ENCODE measurements at places on chromosomes 5 and 9.
A peak's percentile ranks its signal among the peaks of the same experiment; 100 is the strongest.

DNA sequence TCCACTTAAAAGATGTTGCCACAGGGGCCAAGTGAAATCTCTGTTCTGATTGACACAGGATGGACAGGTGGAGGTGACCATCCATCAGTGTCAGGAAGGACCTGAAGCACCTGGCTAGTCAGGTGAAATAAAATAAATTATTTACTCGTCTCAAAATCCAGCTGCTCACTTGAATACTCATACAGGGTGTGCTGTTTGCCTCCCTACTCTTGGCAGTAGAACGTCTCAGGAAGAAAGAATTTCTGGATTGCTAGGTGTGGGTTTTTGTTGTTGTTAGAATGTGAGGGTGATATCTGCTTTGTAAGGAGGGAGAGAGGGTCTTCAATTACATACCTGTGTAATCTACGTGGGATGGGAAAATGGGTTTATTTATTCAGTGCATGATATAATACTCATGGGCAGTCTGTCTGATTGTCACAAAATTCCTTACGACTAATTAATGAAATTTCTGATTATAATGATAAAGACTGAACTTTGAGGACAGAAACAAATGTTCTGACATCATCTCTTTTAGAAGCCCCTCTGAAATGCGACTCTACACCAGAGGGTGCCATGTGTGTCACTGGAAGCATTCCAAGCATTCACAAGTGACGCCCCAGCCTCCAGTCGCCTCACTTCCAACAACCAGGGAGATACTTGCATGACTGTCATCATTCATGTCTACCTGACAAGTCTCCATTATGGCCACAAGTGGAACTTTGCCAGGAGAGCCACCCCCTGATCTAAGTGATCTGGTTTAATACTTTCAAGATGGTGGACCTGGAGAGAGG lies 218.4 kb downstream of the GAPVD1 start:
- no peak for DNase-seq

- DNase-seq, result no peak
Measured at GRCh38 chr9:37001459-37001858, 32.6 kb downstream of the PAX5 start.

- no peak for DNase-seq
Measured at GRCh38 chr9:118395415-118395814, 691.2 kb downstream of the TLR4 start.

DNA sequence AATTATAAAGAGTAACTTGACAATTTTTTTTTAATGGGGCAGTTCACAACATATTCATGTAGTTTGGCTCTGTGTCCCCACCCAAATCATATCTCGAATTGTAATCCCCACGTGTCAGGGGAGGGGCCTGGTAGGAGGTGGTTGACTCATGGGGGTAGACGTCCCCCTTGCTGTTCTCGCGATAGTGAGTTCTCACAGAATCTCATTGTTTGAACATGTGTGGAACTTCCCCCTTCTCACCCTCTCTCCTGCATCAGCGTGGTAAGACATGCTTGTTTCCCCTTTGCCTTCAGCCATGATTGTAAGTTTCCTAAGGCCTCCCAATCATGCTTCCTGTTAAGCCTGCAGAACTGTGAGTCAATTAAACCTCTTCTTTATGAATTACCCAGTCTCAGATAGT lies 40.7 kb downstream of the FBXW11 start:
- DNase-seq, result no peak

GRCh38 chr9:93597142-93597706 lies 20.8 kb downstream of the PHF2 start:
- no peak for DNase-seq

DNA sequence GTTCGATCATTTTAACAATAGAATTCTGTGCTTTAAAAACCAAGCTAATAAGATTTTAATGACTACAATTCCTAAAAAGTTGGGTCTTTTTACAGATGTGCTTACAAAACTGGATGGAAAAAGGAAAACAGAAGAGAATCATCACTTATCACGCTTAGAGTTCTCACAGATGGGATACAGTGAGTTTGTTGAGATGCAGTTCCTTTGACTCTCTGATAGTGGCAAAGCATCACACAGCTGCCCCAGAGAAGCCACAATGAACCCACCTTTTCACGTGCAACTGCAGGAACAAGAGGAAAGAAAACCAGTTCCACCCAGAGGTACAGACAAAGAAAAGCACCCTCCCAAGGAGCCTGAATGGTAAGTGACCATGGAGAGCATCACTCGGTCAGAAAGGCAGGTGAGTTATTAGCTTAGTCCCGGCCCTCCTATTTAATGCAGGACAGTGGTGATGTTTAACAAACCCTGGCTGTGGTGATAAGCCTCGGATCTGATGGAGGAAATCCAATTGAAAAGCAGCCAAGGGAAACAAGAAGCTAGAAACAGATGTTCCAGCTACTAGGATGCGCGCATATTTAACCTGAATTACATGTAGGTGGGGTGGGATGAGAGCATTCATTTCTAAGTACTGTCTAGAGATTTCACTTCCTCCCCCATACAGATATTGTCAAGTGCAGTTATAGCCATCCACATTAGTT lies 167.7 kb downstream of the TARS1 start:
- DNase-seq, result no peak

GRCh38 chr9:94826644-94827410 lies 100.3 kb downstream of the AOPEP start:
- DNase-seq, result no peak

- DNase-seq, result peak; percentile 43
Measured at GRCh38 chr9:133405508-133406438, 12.0 kb downstream of the REXO4 start.

DNA sequence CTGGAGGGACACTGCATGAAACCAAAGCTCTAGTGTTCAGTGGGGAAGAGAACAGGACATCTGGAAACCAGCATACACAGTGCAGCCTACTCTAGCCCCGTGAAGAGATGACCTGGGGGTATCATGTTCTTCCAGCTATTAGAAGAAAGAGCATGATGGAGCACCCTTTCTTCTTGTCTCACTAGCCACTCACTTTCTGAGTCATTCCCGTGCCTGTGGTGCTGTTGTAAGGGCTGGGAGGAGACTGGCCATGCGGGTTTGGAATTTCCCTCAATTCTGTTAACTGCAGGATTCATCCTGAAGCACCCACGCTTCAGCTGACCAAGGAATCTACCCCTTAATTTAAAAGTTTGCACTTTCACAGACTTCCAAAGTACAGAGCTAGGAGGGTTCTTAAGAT lies 137.0 kb downstream of the COL23A1 start:
- DNase-seq, result peak; percentile 24

DNA sequence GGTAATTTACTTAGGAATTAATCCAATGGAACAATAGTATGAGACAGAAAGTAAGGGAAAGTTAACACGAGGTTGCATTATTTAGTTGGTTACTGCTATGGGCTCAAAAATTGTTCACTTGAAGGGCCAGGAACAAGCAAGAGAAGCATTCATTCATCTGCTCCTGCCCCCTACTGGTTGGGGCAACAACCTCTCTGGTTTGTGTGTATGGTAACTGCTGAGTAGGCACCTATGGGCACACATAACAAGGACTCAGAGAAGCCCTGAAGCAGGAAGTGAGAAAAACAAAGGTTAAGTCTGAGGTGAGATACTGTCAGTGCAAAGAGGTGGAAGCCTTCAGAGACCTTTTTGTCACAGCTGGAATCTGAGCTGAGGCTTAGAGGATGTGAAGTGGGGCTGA lies 34.4 kb upstream of the RANBP6 start:
- DNase-seq, result peak; percentile 6

- DNase-seq, result peak; percentile 87
Measured at GRCh38 chr5:78985725-78986223, 664 bp upstream of the ARSB start.

- DNase-seq, result no peak
Measured at GRCh38 chr5:92809855-92810465, 771.1 kb downstream of the NR2F1-AS1 start.

DNA sequence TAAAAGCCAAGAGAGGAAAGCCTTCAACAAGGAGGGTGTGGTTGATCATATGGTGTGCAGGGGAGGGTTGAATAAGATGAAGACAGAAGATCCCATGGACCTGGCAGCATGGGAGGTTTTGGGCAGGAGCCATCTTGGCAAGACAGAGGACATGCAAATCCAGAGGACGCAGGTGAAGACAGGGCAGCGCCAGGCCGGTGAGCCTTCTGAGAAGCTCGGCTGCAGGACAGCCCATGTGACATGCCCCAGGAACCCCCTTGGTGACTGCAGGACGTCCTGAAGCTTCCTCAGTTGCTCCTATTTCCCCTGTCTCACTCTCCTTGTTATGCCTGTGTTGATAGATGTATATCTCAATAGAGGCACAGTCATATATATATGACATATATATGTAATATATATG lies 159.4 kb downstream of the GADD45G start:
- DNase-seq, result no peak

- no peak for DNase-seq
Measured at GRCh38 chr5:127645300-127645726, 3.6 kb upstream of the CTXN3 start.

- DNase-seq, result peak; percentile 74
Measured at GRCh38 chr5:145925353-145925752, 11.0 kb upstream of the SH3RF2 start.

DNA sequence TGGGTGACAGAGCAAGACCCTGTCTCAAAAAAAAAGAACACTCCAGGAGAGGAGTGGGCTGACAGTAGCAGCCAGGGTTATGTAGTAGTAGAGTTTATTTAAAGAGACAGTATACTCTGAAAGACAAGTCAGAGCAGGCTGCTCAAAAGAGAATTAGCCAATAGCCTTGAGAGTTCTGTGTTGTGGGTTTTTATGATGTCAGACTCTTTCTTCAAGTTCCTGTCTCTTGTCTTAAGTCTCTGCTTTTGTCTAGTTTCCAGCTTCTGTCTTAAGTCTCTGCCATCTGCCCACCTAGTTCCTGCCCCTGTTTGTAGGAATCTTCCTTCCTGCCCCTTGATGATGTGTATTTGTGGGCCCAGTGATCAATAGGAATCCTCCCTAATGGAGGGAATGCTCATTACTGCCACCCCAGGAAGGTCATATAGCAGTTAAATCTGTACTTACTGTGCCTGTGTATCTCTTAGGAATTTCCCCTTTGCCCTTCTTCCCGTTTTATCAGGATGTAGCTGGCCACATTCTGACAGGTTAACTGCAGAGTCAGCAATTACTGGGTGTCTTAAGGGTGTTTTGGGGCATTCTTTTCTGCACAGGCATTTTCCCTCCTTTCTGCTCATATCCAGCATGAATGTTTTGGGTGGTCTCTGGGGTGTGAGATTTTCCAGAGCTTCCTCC lies 580.5 kb upstream of the SGCD start:
- DNase-seq, result peak; percentile 22

GRCh38 chr9:33751536-33752129 lies 43.7 kb upstream of the PRSS3 start:
- peak; percentile 32 for DNase-seq

- DNase-seq, result no peak
Measured at GRCh38 chr9:134433909-134434882, 107.9 kb downstream of the RXRA start.

GRCh38 chr9:133155156-133155555 lies 8.6 kb downstream of the GBGT1 start:
- DNase-seq, result no peak

GRCh38 chr5:117204926-117205869 lies 630.6 kb upstream of the SEMA6A start:
- no peak for DNase-seq

DNA sequence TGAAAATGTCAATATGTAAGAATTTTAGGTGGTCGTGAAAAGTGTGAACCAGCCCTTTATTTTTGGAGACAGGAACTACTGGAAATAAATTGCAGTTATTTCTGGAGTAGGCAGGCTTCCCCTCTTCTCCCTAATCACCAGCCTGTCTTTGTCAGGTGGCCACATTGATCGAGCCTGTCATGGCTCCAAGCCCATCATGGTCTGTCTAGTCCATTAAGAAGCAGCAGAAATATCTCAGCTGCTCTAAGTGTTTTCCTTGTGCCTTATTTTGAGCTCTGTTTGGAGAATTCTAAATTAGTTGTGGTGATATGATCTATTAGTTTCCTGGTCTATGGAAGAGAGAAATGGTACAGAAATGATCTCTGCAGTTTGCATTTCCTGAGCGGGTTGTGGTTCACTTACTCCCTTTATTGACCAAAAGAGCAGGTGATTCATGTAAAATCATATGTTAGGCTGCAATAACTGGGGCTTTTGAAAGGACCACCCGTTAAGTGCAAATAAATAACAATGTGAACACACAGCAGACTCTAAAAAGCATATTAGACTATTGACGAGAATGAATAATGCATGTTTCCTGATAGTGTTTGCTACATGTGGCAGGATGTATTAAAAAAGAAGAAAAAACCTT lies 42.3 kb downstream of the BASP1 start:
- DNase-seq, result no peak

GRCh38 chr5:96763026-96763425 lies 44.7 kb downstream of the ERAP1 start:
- DNase-seq, result no peak

DNA sequence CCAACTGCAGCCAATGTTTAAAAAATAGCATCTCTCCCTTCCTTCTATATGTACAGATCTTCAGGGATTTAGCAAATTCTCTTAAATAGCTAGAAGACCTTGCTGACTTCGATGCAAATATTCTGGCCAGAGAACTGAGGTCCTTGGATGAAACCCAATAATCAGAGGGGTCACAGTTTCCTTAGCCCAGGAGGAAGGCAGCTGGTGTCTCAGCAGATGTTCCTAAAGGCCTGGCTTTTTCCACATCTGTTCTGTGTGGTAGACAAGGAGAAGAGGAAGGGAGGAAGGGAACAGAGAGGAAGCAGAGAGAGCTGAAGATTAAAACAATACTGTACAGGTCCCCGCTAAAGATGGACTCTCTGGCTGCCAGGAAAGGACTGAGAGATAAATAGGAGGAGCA lies 33.1 kb downstream of the BOD1 start:
- DNase-seq, result no peak

GRCh38 chr9:112864403-112864802 lies 26.3 kb downstream of the SLC46A2 start:
- no peak for DNase-seq

GRCh38 chr9:113558632-113559502 lies 95.3 kb downstream of the RGS3 start:
- DNase-seq, result no peak

- no peak for DNase-seq
Measured at GRCh38 chr9:112831281-112831851, 59.3 kb downstream of the SLC46A2 start.

- DNase-seq, result peak; percentile 52
Measured at GRCh38 chr5:143824851-143825720, 13.1 kb downstream of the HMHB1 start.

GRCh38 chr9:111250875-111251842 lies 78.9 kb downstream of the OR2K2 start:
- DNase-seq, result no peak

DNA sequence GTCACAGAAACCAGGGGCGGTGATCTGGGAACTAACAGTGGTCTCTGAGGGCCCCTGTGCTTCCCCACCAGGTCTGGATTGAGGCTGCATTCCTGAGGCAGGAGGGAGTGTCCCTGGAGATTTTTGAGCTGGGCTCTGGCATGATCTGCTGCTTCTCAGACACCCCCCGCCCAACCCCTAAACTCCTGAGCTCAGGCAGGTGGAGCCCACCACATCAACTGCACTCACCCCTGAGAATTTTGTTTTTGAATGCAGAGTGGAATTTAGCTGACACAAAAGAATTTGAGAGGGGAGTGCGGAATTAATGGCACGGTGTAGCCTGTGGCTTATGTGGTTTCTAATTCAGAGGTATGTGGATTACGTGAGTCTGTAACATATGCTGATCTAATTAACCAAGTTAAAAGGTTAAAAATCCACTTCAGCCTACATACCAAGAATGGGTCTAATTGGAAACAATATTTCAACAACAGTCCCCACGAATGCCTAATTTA lies 23.9 kb upstream of the CTSL start:
- no peak for DNase-seq
